CD4-positive, alpha-beta T cell (primary cell): ENCODE measurements at places on chromosomes 7 and 10.

DNA sequence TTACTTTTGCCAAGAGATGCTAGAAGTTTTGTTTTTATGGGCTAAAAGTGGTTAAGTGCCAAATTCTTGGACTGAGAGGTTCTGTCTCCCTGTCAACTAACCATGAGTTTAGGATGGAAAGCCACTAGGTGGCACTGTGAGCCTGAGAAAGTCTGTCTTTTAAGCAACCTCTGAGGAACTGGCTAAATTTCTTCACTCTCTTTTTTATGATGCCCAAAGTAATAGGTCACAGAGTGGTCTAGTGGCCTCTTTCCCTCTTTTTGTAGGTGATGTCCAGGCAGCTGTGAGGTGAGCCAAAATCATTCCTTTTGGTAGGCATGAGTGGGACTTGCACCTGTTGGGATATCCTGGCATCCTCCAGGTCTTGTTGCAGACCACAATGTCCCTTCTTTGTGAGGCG lies 56.8 kb downstream of the SND1 start:
- DNase-seq = peak; percentile 78

DNA sequence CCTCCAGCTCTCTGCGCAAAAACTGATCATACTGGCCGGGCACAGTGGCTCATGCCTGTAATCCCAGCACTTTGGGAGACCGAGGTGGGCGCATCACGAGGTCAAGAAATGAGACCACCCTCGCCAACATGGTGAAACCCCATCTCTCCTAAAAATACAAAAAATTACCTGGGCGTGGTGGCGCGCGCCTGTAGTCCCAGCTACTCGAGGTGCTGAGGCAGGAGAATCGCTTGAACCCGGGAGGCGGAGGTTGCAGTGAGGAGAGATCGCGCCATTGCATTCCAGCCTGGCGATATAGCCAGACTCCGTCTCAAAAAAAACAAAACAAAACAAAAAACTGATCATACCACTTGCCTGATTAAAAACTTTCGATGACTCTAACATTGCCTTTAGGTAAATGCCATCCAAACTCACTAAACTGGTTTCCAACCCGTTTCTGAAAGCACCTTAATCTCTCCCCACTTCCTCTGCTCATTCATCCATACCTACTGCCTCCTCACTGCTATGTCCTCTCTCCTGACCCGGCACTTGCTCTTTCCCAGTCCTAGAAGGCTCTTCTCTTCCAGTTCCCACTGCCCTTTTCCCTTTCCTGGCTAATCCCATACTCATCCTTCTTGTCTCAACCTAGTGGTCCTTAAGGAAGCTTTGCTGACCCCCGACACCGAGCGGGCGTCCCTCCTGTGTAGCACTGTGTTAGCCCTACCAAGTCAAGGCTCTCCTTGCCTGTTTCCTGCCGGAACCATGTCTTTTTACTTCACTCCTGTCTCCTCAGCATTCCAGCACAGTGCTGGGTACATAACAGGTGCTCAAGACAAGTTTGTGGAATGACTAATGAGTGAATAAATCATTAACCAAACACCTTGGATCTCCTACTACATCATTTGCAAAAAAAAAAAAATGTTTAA lies 686 bp upstream of the MIOS start:
- no peak for DNase-seq

- no peak for DNase-seq
Measured at GRCh38 chr10:79189853-79190435, 121.2 kb downstream of the ZMIZ1 start.

DNA sequence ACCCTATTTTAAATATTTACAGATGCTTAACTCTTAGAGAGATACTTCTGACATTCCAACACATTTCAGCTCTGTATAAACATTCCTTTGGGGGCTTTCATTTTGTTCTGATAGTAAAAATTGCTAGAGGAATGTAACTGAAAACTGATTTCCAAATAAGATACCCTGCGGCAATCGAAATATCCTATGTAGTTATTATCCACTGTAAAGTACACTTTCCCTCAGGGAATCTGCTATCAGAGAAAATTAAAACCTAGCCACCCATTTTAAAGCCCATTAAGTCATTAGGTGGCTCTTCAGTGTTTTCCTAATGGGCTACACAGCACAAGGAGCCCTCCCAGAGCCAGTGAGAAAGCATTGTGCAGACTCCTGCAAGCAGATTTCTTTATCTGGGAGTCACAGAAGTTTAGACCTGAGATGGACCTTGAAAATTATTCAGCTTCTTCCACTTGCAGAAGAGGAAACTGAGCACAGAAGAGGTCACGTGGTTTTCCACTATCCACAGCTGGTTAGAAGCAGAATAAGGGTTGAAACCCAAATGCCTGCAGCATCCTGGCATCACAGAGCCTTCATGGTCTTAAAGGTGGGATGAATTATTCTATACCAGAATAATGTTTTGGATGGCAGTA lies 12.6 kb upstream of the CPVL start:
- no peak for DNase-seq

- DNase-seq = no peak
Measured at GRCh38 chr10:8543361-8544056, 489.0 kb downstream of the GATA3 start.

DNA sequence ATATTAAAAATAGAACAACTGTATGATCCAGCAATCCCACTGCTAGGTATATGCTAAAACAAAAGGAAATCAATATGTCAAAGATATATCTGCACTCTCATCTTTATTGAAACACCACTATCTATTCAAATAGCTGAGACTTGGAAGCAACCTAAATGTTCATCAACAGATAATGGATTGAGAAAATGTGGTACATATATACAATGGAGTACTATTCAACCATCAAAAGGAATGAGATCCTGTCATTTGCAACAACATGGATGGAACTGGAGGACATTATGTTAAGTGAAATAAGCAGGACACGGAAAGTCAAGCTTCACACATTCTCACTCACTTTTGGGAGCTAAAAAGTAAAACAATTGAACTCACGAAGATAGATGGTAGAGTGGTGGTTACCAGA lies 610.1 kb upstream of the SEMA3D start:
- no peak for DNase-seq

GRCh38 chr7:158508802-158509385 lies 78.7 kb downstream of the PTPRN2 start:
- no peak for DNase-seq

- no peak for DNase-seq
Measured at GRCh38 chr10:51683031-51683691, 16.2 kb downstream of the CSTF2T start.

- no peak for DNase-seq
Measured at GRCh38 chr10:83925133-83925532, 214.2 kb upstream of the GHITM start.

- DNase-seq = no peak
Measured at GRCh38 chr7:5694221-5694754, 87.2 kb downstream of the RNF216 start.

DNA sequence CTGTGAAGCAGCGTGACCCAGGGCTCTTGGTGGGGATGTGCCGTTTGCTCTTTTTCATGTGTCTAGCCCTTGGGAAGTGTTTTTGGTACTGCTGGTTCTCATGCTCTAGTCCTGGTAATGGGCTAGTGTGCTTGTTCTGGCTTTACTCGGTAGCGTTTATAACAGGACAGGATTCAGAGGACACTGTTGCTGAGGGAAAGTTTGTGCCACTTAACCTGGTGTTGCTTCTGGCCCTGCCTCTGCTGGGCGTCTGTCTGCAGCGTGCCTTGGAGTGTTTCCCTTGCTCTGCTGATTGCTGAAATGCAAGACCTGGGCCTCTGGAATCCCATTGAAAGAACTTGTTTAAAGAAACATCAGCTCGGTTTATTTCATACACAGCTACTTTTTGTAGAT lies 35.0 kb downstream of the INPP5A start:
- no peak for DNase-seq

- no peak for DNase-seq
Measured at GRCh38 chr10:44323838-44324237, 61.1 kb downstream of the CXCL12 start.

GRCh38 chr7:135285547-135286233 lies 52.1 kb downstream of the STRA8 start:
- DNase-seq = no peak

- DNase-seq = no peak
Measured at GRCh38 chr7:106982415-106982814, 62.1 kb upstream of the PRKAR2B start.

DNA sequence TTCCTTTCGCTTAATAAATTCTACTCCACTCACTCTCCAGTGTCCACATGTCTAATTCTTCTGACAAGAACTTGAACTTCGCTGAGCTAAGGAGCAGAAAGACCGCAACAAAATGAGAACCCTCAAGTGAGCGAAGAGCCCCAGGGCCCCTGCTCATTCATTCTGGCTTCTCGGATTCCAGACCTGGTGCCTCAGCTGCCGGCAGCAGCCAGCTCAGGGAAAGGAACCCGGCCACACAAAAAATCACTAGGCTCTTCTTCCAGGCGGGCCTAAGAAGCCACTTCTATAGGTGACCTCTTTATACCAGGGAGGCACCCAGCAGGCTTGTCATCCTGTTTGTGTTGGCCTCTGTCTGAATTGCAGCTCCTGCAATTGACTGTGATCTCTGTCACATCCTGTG lies 33.3 kb downstream of the OTUD1 start:
- DNase-seq = no peak

GRCh38 chr10:5479481-5480161 lies 19.7 kb downstream of the CALML5 start:
- DNase-seq = no peak

DNA sequence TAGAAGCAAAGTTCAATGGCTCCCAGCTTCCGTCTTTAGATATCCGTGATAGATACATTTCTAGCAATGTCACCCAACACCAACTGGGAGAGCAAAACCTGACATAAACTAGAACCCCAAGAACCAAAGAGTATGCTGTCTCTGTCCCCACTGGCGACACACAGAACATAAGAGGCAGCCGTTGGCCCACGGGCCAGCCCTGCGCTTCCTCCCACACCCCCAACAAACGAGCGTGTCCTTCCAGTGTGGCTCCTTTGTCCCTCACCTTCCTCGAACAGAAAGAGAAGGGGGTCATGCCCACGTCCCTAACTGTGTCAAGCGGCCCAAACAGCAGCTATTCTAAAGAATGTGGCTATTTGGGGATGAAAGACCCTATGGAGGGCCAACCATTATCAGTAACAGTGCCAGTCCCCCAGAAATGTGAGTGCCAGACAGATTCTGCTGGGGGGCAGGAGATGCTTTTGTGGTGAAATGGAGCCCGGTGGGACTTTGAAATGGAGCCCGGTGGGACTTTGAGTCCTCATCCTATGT lies 171.9 kb downstream of the USP6NL start:
- no peak for DNase-seq

GRCh38 chr10:129949891-129950291 lies 14.2 kb downstream of the EBF3 start:
- DNase-seq = no peak

DNA sequence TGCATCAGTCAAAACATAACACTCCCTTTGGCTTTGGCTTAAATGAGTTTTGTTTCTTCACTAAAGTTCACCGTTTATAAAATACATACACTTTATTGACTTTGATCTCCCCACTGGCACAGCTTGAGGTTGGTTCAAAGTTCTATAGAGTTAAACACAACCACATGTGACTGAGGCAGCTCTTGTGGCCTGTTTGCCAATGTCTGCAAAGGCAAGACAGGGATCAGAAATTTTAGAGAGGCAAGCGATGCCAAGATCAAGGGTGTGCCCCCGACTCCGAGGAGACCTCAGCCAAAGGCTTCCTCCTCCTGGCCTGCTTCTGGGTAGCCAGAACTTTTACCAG lies 129.8 kb upstream of the JCAD start:
- DNase-seq = no peak

DNA sequence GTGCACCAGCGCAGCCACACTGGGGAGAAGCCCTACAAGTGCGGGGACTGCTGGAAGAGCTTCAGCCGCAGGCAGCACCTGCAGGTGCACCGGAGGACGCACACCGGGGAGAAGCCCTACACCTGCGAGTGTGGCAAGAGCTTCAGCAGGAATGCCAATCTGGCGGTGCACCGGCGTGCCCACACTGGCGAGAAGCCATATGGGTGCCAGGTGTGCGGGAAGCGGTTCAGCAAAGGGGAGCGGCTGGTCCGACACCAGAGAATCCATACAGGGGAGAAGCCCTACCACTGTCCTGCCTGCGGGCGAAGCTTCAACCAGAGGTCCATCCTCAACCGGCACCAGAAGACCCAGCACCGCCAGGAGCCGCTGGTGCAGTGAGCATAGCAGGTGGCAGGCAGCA lies 12.9 kb downstream of the ZSCAN25 start:
- DNase-seq = no peak

DNA sequence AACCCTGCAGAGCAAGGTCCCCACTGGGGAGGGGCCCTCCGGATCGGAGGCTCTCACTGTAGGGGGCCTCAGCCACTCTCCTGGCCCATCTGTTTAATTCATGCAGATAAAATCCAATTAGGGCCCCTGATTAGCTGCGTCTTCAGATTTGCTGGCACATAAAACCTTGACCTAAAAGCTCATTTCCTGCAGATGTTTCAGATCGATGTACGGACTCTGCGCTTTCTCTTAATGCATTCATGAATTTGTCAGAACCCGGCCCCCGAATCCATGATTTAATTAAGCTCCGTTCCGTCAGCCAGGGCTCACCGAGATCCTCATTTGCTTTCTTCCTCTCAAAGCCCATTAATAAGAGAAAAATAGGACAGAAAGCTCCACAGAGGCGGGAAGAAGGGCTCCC lies 40.0 kb upstream of the FOXL3 start:
- DNase-seq = no peak

- DNase-seq = no peak
Measured at GRCh38 chr7:108227366-108227765, 97.2 kb upstream of the LAMB4 start.

GRCh38 chr10:24463611-24464426 lies 254.9 kb downstream of the KIAA1217 start:
- DNase-seq = no peak

DNA sequence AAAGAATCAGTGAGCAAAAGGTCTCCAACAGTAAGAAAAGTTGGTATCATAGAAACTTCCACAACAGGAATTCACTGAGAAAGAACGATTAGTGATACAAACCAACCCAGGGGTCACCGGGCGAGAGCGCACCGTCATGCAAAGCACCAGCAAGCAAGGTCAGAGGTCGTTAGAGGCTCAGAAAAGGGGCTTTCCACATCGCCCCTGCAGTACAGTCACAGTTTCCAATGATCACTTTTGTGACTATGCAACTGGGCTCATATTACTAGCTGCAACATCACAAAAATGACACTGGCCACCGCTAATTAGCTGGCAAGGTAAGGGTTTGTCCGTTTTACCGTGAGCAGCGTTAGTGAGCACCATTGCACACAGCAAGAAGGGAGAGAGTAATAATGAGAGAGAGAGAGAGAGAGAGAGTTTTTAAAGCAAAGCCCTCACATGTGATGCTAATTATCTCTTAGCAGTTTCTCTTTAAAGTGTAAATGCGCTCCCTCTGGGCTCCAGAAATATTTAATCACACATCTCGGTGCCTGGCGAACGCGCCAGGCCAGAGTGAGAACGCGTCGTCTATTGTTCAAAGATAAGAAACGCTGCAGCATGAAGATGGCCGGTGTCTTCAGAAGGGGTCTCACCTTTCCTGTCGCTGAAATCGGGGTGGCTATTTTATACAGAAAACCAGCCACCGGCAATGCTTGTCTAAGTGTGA lies 237.5 kb downstream of the DNAJB6 start:
- no peak for DNase-seq

GRCh38 chr7:154644366-154644765 lies 358.6 kb downstream of the PAXIP1 start:
- no peak for DNase-seq

GRCh38 chr7:151498495-151498894 lies 21.2 kb downstream of the RHEB start:
- DNase-seq = no peak

- no peak for DNase-seq
Measured at GRCh38 chr10:69064762-69065328, 23.1 kb upstream of the SRGN start.

GRCh38 chr7:87330316-87330715 lies 15.1 kb upstream of the CROT start:
- no peak for DNase-seq

GRCh38 chr7:41385996-41386395 lies 316.9 kb downstream of the INHBA start:
- DNase-seq = no peak
